ENCODE measurements at places on chromosomes 6 and 20. TPM values are rescaled to one million over a fixed set of nuclear protein-coding genes. Genes with fewer than 3 reads are reported as not detected.

GRCh38 chr6:36955136-36955535, 598 bp downstream of the PI16 start:
- DNase-seq = no peak

DNA sequence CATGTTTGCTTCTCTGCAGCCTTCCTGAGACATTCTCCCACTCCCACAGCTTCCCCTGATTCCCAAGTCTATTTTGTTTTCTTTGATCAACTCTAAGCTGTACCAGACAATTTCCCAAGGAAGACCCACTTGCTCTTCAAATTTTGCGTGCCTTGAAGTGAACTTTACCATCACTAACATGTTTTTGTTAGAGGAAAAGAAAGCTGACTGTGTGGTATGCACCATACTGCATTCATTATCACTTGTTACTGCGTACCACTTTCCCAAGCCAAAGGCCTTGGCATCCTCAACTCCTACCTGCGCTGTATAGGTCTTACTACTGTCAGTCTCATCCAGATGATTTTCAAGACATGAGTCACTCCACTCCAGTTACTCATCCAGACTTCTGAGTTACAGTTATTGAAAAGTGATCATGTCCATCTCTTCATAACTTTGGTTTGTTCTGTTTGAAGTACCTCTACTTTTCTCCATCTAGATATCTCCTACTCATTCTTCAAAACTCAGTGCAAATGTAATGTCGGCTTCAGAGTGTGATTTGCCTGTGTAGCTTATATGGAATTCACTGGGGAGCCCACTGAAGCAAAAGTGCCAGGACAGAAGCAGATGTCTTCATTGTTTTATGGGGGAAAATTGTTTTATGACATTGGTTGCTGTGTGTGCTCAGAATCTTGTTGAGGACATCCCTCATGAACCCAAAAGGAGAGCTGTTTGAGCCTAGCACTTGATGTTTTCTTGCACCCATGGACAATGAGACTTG, 5.2 kb downstream of the RPS12 start:
- no peak for DNase-seq

DNA sequence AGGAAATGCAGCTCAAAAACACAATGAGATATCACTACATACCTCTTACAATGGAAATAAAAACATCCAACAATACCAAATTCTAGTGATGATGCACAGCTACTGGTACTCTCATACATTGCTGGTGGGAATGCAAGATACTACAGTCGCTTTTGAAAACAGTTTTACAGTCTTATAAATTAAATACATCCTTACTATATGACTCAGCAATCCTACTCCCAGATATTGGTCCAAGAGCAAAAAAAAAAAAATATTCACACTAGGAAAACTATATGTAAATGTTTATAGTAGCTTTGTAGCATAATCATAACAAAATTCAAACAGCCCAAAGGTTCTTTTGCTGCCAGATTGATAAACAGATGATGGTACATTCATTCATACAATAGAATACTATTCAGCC, 217.4 kb upstream of the FAM83B start:
- no peak for DNase-seq

- DNase-seq = no peak
Measured at GRCh38 chr20:62021793-62022385, 43.8 kb downstream of the TAF4 start.

The HS3ST5 gene
- total RNA-seq = not detected

- no peak for DNase-seq
Measured at GRCh38 chr20:20783450-20783849, 71.0 kb upstream of the RALGAPA2 start.

DNA sequence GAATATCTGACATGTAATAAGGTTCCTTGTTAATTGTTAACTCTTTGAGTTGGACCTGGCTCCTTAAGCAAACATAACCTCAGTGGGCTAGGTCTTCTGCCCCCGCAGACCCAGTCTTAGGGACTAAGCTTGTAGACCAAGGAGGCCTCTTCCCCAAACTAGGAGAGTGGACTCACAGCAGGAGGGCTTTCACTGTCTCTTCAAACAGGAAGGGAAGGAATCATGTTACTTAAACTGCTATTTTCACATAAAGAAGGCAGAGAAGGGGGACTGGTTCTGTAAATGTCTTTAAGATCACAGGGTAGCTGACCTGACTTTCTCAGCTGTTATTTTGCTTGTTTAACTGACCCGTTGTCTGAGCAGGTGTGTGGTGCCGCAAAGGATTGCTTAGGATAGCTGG, 34.9 kb upstream of the PRDM1 start:
- DNase-seq = no peak

GRCh38 chr6:139247618-139248017, 44.2 kb downstream of the TXLNB start:
- DNase-seq = no peak

- no peak for DNase-seq
Measured at GRCh38 chr6:24910331-24910960, 25.3 kb downstream of the RIPOR2 start.

- DNase-seq = no peak
Measured at GRCh38 chr20:41380551-41381193, 14.1 kb upstream of the EMILIN3 start.

The PSORS1C2 gene
- total RNA-seq = not detected

The SAYSD1 gene
- 15.2 TPM for total RNA-seq

GRCh38 chr6:144434308-144434990, 149.3 kb downstream of the UTRN start:
- no peak for DNase-seq

The ZSWIM3 gene
- 2.7 TPM for total RNA-seq

- no peak for DNase-seq
Measured at GRCh38 chr6:21383450-21384085, 210.0 kb upstream of the SOX4 start.

DNA sequence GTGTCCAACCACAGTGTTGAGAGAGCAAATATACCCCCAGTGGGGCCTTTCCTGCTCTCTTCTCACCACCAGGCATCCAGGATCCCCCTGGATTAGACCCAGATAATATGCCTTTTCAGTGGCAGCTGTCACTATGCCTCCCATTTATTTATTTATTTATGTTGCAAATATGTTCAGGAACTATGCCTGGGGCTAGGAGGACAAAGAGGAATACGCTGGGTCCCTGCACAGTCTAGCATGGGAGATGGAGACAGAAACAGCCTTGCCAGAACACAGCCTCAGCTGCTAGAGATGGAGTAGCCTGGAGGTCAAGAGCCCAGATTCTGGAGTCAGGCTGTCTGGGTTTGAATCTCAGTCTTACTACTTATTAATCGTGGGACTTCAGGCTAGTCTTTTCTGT, 74.6 kb upstream of the LRFN2 start:
- no peak for DNase-seq

GRCh38 chr6:56864171-56864616, 90.7 kb upstream of the BEND6 start:
- no peak for DNase-seq

DNA sequence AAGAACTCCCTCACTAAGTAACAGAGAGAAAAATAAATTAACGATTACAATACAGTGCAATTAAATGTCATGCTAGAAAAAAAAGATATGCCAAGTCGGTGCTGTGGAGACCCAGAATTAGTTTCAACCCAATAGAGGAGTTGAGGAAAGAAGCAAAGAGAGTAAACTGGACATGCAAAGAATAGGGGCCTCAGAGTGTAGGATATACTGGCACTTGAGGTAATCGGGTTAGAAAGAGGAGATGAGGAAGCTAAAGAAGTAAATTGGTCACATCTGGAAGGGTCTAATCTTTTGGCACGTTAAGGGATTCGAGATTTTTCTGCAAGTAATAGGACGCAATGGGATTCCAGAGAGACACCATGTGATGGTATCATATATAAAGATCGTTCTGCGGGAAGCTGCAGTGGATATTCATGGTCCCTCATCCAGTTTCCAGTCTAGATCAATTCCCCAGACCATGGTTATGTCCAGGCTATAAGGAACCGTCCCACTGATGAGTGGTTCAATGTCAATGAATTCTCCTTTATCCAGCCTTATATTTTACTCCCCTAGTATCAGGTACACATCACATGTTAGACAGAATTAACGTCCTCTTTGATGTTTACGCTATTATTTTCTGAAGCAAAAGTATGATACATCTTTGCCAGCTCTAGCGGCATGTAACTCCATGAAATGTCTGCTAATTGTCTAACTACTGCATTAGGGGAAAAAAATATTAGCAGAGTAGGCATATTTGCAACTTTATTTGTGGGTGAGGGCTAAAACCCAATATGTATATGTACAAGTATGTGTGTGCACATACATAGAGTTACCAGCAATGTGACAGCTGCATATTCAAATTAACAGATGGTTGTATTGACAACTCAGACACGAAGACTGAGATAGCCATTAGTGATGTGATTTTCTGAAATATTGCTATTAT, 1.1 kb upstream of the TBC1D32 start:
- no peak for DNase-seq

GRCh38 chr6:114049367-114049966, 78.5 kb upstream of the HDAC2 start:
- DNase-seq = no peak

- DNase-seq = no peak
Measured at GRCh38 chr20:38420388-38421085, 14.6 kb downstream of the SNHG17 start.

The GDAP1L1 gene
- total RNA-seq = not detected

The SMIM26 gene
- 110 TPM for total RNA-seq

The OLIG3 gene
- not detected for total RNA-seq

GRCh38 chr6:147506704-147507114, 1.8 kb upstream of the SAMD5 start:
- peak; percentile 55 for DNase-seq

GRCh38 chr6:43793875-43794242, 23.8 kb downstream of the VEGFA start:
- DNase-seq = no peak

- no peak for DNase-seq
Measured at GRCh38 chr20:44616604-44616964, 34.2 kb downstream of the PKIG start.

- DNase-seq = no peak
Measured at GRCh38 chr20:47672166-47672565, 113.1 kb downstream of the SULF2 start.

DNA sequence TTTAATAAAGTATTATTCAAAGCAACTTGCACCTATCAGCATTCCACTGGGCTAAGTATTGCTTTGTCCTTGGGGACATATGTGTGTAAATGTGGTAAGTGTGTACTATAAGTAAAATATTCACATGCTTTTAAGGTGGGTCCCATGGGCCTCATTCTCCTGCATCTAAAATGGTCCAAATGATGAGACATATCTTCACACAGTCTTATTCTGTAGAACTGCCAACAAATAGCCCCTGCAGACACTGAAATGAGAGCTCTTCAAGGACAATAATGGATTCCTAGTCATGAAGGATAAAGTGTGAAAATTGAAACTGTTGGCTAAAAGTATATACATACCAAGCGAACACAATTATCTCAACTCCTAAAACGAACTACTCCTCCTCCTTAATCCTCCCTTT, 81.8 kb downstream of the SMLR1 start:
- DNase-seq = no peak

The C4A gene
- 336 TPM for total RNA-seq

GRCh38 chr20:2651772-2652723, at the start of gene NOP56:
TSS of gene NOP56 (plus strand) at chr20:2652632. CDS start at chr20:2652661, 29 bp downstream.
- DNase-seq = peak; percentile 74

The FAM229B gene
- total RNA-seq = 12.4 TPM

- no peak for DNase-seq
Measured at GRCh38 chr6:36132246-36132895, 2.1 kb downstream of the MAPK13 start.

The HRH3 gene
- not detected for total RNA-seq

The SMOC2 gene
- total RNA-seq = 78.5 TPM

DNA sequence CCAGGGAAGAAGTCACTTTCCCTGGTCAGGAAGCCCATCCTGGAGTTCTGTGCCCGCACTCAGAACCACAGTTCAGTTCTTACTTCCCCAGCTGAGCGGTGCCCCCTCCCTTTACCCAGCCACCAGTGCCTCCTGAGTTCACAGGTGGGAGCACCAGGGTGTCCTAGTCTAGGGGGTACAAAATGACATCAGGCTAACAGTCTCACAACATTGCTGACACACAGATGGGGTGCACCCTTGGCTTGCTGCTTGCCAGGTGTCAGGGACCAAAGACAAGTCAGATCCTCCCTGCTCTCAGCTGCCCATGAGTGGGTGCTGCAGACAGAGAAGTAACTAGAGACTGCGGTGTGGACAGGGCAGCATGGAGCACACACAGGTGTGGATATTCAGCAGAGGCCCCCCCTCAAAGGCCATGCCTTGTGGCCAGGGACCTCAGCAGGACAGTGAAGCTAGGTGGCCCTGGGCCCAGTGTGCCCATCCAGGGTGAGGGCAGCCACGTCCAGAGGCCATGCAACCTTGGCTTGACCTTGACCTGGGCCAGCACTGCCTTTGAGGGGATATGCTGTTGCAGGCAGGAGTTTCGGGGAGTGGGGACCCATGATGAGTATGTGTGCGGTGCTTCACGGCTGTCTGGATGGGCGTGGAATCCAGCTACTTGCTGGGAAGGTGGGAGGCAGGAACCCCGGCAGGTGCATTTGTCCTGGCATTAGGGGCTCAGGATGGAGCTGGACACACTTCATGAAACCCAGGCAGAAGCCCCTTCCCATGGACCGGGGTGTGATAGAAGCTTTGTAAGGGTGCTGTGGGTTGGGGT, 110.4 kb upstream of the FRMD1 start:
- DNase-seq = no peak

DNA sequence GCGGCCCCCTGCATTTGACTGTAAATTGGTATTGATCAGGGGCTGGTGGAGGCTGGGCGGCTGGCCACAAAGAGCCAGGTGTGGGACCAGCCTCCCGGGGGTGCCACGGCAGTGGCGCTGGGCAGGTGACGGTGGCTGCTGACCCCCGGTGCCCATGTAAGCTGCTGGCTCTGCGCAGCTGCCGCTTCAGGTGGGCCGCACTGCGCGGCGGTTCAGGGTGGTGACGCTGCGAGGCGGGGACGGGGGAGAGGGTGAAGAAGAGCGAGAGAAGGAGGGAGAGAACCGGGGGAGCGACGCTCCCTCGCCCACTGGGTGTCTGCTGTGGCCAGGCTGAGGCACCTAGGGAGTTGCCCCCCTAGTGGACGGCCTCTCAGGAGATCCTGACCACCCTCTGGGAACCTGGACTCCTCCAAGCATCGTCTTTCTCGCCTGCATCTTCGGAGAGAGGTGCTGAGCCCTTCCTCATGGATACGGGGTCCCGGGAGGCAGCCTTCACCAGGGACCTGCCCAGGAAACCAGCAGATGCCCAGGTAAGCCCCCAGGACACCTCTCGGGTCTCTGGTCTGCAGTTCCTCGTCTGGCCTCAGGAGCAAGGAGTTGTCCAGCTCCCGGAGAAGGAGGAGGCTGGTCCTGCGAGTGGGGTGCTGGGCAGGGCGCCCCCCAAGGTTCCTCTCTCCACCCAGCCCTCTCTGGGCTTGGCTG, 77.5 kb upstream of the GATA5 start:
- no peak for DNase-seq

The ALDH5A1 gene
- 6.1 TPM for total RNA-seq

DNA sequence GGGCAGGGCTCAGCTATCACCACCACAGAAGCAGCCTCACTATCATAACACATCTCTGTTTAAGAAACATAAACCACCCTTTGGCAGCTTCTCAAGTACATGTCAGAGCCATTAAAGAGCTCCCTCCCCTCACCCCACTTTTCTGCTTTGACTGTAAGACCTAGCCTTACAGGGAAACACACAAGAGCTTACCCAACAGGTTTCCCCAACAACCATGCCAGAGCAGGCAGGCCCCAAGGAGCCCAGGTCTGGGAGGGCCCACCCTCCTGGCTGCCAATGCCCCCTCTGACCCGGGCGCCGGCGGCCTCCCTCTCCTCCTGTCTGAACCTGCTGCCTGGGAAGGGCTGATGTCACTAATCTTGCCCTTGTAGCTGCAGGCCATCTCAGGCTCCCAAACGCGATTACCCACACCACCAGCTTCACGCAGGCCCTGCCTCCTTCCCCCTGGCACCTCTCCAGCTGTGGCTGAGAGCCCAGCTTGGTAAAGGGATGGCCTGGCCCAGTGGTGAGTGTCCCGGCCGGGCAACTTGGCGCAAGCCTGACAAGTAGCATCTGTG, 402.0 kb downstream of the MAFB start:
- DNase-seq = no peak
